ENCODE measurements at places on chromosomes 12 and 14. TPM values are rescaled to one million over a fixed set of nuclear protein-coding genes. Genes with fewer than 3 reads are reported as not detected.

The KLRF1 gene
- total RNA-seq: 0.36 TPM

The RAD51B gene
- total RNA-seq: 13.3 TPM

The TSPAN19 gene
- total RNA-seq: not detected

The SIX1 gene
- 10.6 TPM for total RNA-seq

DNA sequence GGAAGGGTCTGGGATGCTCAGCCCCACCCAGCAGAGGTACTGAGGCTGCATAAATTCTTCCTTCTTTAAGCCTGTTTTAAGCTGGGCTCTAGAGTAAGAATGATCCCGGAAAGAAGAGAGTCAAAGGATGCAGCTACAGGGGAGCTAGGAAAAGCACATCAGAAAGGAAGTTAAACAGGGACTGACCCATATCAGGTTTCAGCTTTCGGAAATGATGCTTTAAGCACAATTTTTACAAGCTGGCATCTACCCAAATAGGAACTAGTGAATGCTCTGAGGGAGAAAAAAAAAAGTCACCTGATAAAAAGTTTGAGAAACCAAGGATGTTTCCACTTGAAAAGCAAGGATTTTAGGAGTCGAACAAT is 22.0 kb downstream of the TSPAN8 start:
- no peak for DNase-seq

GRCh38 chr12:49843876-49844437 is 1.1 kb upstream of the BCDIN3D start:
- DNase-seq: no peak

DNA sequence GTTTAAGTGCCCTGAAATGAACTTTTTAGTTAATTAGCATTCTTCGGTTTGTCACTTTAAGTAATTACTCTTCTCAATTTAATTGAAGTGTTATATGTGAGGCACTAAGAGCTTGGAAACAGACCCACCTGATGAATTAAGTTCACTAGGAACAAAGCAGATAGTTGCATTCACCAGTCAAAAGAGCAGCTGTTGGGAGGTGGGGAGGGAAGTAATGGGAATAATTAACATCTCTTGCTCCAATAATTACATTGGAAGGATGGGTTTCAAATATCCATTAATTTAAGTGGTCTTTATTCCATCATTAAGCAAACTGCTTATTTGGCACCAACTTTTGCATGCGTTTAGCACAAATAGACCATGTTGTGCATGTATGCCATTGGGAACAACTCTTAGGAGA is 667.2 kb downstream of the GALC start:
- DNase-seq: no peak

GRCh38 chr12:27290501-27291168 is 42.0 kb upstream of the BMAL2 start:
- DNase-seq: no peak

- peak; percentile 54 for DNase-seq
Observed at GRCh38 chr14:89915114-89915878, 39.2 kb downstream of the EFCAB11 start.

DNA sequence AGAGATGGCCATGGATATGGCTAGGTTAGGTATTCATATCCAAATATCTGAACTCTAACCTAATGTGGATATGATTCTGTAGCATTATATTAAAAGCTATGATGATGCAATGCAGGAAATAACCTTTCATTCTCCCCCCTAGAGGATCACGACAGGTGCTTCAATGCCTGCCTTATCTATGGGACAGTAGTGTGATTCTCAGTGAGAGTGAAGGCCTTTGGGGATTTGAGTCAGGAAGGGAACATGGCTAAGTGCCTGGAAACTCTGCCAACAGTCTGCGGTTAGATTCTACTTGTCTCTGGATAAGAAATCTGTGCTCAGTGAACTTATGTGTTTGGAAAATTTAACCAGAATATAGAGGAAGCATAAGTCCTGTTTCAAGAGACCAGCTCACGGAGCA is 81.8 kb downstream of the SLC38A1 start:
- no peak for DNase-seq

GRCh38 chr12:93979189-93979588 is 169.2 kb upstream of the PLXNC1 start:
- no peak for DNase-seq

GRCh38 chr12:123061441-123062205 is 81.1 kb downstream of the ARL6IP4 start:
- no peak for DNase-seq

GRCh38 chr12:116610971-116611541 is 51.9 kb downstream of the MAP1LC3B2 start:
- DNase-seq: peak; percentile 62

- no peak for DNase-seq
Observed at GRCh38 chr12:108126990-108127501, 2.0 kb upstream of the WSCD2 start.

GRCh38 chr14:35366056-35366451 is 38.5 kb downstream of the NFKBIA start:
- peak; percentile 85 for DNase-seq

- DNase-seq: no peak
Observed at GRCh38 chr14:95320078-95320895, 579 bp upstream of the CLMN start.

DNA sequence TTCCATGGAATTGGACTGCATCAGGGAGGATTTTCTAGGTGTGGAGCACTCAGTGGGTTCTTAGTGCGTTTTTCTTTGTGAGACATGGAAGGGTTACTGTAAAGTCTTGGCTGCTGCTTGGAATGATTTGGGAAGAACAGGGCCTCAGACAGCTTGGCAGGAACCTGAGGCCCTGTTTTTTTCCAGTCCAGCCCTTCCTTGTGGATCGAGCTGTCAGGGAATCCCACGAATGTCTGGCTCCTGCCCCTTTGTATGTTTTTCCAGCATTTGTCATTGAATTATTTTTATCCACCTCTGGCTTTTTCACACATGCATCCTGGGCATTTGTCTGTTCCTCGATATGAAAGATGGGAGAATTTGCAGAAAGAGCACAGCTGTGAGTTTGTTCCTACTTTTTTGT is 158.5 kb downstream of the TGFB3 start:
- peak; percentile 64 for DNase-seq

DNA sequence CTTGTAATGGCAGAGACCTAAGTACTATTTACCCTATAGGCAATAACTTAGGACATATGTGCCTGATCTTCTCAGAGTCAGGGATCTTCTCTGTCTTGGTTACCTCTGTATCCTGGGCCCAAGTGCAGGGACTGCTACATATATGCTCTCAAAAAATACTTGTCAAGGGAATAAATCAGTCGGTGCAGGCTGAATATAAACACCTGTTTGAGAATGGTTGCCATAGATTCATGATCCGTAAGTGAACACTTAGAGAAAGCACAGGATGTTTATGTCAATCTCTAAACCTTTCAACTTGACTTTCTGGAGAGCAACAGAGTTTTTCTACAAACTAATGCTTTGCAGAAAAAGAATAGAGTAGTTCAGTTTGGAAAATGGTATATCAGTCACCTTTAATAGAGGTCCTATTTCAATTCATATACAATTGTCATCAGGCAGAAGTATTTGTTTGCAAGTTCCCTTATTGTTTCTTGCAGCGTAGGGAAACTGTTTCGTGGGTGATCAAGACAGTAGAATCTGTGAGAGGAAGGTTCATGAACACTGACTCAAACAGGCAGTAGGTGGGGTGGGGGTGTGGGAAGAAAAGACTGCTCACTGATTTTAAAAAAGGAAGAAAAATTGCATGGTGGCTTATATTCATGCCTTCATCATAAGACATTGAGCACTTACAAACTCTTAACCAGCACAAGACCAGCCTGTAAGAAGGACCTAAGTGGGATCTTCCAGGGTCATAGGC is 6.0 kb upstream of the UBE2N start:
- no peak for DNase-seq

- DNase-seq: no peak
Observed at GRCh38 chr12:56029666-56030293, 8.9 kb downstream of the IKZF4 start.

GRCh38 chr12:110798461-110798860 is 48.3 kb upstream of the CCDC63 start:
- DNase-seq: no peak

GRCh38 chr12:108573317-108573716 is 10.9 kb downstream of the ISCU start:
- DNase-seq: no peak

DNA sequence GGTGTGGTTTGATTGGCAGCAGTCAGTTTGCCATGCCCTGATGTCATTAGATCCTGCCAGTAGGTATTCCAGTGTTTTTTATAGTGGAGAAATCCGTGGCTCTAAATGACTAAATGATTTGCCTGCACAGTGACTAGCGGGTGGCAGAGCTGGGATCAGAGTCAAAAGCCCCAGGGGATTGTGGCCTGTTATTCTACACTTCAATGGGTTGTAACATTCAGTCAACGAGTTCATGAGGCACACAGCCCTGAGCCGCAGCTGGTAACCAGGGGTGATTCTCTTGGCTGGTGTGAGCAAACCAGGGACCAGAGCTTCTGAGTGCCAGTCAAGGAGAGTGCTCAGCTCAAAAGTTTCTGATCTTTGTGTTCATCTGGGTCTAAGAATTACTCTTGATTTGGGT is 1.8 kb downstream of the MYH6 start:
- no peak for DNase-seq

GRCh38 chr14:102951034-102951433 is 28.6 kb downstream of the AMN start:
- no peak for DNase-seq

All from aorta (tissue), 5 donors.